ENCODE measurements at places on chromosomes 11 and 22.

- no peak for DNase-seq
Observed at GRCh38 chr11:61477126-61477525, 31.4 kb upstream of the LRRC10B start.

DNA sequence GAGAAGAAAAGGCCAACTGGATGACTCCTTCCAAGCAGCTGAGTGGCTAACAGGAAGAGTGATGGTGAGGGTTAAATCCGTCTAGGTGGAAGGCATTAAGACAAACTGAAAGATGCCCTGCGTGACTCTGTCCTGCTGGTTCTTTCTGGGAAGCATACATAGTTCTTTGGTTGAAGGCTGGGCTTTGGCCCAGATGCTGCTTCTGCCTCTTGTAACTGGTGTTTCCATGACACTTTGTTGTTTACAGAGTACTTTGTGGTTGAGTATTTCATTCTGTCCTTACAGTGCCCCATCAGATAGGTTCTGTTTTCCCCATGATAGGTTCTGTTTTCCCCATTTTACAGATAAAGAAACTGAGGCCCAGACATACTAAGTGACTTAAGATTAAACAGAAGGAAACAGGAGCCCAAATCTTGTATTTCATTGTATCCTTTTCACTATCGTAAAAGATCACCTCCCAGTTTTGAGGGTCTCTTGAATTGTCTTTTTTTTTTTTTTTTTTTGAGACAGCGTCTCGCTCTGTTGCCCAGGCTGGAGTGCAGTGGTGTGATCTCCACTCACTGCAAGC is 124.3 kb upstream of the RASSF10 start:
- no peak for DNase-seq

- DNase-seq: no peak
Observed at GRCh38 chr11:44916331-44916730, 34.4 kb downstream of the TP53I11 start.

DNA sequence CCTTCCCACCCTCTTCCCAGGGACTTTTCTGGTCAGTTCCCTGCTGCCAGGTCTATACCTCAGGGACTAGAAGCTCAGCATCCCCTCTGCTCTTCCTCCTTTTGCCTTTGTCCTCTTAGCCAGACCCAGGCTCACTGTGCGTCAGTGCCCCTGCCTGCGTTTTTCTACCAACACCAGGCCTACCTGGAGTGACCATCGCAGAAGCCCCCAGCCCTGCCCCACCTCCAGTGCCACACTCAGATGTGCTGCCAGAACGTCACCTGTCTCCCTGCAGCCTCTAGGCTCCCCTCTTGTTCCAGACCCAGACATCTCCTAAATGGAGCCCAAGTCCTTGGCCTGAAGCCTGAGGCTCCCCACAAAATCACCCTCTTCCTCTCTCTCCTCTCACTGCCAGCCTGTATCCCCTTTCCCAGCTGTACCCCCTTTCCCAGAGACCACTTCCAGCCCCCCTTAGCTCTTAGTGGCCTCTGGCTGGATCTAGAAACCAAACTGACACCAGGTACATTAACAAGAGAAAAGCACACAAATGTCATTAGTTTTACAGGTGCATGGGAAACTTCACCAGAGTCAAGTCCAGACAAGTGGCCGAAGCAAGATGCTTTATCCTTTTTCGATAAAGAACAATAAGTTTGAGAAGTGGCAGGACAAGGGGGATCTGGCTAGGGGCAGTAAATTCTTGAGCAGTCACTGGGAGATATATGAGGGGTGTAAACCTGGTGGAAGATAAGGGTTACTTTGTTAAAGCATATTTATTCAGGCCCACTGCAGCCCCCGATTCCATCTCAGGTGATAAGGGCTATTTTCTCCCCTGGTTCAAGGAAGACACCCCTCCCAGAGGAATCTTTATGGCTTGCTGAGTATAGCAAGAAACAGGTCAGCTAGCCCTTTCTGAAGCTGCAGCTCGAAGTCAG is 61.5 kb downstream of the BCR start:
- DNase-seq: no peak

DNA sequence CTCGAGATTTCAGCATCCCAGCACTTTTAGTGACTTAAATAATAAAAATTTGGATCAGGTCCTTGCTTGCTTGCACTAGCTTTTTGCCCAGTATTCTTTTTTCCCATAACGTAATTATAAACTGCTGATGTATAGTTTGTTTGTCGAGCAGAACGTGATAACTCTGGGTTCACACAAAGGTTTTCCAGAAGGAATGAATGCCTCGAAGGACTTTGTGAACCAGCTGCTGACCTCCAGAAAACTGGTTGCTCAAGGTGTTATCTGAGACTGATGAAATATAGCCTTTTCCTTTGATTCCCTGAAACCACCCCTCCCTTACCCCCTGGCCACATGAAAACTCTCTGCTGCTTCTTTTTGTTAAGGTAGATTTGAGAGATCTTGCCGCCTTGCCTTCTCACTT is 229.1 kb upstream of the CARD18 start:
- no peak for DNase-seq

DNA sequence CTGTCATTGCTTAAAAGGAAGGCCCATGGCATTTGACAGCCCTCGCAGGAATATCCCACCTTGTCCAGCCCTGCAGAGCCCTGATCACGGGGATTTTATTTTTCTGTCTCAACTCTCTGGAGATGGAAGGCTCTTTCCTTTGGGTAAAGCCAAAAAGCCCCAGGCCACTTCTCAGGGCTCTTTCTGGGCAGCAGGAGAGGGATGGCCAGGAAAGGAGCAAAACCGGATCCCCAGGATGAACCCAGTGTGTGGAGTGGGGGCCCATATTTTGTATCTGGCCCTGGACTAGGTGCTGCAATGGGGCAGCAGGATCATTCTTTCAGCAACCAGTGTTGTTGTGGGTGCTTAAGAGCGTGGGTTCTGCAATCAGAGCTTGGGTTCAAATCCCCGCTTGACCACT is 11.0 kb downstream of the CREB3L1 start:
- DNase-seq: no peak

GRCh38 chr22:19903513-19903912 is 38.1 kb upstream of the COMT start:
- no peak for DNase-seq

DNA sequence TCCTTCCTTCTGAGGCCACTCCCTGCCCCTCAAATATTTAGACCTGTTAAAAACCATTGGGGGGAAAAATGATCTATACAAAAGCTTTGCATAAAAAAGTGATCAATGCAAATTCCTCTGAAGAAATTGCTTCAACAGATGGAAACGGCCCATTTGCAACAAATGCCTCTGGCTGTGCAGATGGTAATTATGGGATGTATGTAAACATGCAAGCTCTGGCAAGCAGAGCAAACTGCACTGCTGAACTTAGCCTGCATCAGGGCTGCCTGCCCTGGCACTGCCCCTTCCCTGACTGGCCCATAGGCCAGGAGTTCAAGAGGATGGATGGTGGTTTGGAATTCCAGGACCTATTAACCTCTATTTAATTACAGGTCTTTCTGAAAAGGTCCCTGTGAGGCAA is 388.7 kb downstream of the MIAT start:
- no peak for DNase-seq

Data from hematopoietic multipotent progenitor cell treated with erythropoietin and hydrocortisone succinate and interleukin-3 and kit ligand, for 6 days (in vitro differentiated cells).